ENCODE measurements at places on chromosomes 16 and 17.

DNA sequence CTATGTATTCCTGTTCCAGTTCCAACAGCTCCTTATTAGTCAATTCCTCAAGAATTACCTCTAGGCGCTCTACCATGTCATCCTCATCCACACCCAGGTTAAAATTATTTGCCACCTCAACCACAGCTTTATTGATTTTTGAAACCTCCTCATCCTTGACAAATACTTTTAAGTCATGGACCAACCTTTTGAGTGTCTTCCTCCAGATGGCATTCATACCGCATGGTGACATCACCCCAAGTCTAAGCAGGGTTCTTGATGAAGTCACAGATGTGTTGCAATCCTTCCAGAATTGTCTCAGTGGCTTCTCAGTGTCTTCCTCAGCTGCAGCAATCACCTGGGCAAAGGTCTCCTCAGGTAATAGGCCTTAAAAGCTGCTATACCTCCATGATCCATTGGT lies 40.1 kb downstream of the BCL7C start:
- no peak for DNase-seq

GRCh38 chr16:3173892-3174617 lies 13.9 kb upstream of the OR1F1 start:
- DNase-seq = no peak

GRCh38 chr17:7654832-7655540 lies 4.3 kb downstream of the ATP1B2 start:
- DNase-seq = no peak

DNA sequence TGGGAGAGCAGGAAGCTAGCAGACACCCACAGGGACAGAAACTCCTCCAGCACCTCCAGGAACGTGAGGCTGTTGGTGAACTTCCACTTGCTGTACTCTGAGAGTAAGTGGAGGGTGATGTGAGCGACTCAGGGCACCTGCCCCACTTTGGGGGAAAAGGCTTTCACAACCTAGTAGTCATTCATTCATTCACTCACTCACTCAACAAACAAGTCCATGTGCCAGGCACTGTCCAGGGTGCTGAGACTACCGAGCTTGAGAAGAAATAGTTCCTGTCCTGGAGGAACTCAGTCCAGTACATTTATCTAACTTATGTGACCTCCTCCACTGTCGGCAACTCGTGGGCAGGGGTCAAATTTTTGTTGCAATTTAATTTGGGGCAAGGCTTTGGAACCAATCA lies 26.6 kb downstream of the LGALS9 start:
- no peak for DNase-seq

- DNase-seq = peak; percentile 31
Observed at GRCh38 chr17:40290629-40291280, 3.1 kb downstream of the CDC6 start.

- DNase-seq = no peak
Observed at GRCh38 chr17:7932483-7932891, 481 bp downstream of the CNTROB start.

DNA sequence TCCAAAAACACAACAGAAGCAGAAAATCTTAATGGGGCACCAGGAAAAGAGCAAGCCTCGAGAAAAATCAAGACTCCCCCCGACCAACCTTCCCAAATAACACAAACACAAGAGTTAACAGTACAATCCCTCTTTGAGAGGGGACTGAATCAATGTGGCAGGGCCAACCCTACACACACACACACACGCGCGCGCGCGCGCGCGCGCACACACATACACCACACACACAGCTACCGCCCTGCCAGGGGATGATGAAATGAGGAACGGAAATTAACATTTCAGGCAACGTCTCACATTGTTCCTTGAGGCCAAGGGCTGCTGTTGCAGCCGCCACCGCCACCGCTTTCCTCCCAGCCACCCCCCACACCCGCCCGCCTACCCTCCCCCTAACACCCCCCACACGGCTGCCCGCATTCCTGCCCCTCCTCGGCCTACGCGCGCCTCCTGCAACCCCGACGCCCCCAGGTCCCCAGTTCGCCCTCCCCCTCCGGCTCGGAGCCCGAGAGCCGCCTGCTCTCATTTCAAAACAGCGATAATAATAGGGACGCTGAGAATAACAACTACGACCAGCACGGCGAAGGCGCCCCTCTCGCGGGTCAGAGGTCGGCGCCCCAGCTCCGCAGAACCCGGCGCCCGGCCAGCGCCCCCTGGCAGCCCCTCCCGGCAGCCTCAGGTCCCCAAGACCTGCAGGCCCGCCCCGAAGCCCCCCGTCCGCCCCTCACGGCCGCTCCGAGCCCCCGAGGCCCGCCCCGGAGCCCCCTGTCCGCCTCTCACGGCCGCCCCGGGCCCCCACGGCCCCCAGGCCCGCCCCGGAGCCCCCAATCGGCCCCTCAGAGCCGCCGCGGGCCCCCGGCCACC lies 1.1 kb downstream of the ANKRD11 start:
- DNase-seq = peak; percentile 92

DNA sequence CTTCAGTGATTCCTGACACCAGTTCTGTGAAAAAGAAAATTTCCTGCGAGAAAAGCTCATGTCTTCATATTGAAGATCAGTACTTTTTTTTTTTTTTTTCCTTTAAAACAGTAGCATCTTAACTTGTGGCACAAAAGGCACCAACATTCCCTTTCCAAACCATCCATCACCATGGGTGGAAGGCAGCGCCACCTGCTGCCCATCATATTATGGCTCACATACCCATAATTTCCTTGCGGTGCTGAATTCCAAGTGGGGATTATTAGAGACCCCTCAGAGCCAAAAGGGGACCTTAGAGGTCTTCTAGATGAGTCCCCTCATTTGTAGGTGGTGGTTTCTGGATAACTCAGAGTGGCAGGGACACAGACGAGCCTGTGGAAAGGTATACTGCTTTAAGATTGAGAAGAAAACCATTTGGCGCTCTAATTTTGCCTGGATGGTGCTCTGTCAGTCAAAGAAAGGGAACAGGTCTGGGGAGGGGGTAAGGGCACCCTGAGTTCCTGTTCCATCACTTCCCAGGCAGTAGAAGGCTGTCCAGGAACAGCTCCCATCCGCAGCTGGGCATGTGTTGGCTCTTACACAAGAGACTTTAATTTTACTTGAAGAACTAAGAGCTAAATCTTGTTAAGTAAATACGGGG lies 7.9 kb upstream of the SOST start:
- peak; percentile 36 for DNase-seq

DNA sequence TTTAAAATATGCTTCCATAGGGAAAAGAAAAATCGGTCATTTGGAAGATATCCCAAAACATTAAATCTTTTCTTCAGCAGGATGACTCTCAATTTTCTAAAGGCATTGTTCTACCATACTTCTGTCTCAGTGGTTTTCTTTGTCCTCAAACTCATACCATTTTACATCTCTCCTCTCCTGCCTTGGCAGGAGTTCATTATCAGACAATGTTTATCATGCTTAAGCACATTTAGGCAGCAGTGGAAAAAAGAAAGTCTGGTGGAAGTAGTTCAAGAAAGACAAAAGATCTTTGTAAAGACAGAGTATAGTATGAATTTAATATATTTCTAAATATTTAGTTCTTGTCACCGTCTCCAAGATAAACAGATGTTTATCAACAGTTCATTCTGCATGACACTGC lies 68.2 kb downstream of the CDK12 start:
- DNase-seq = no peak

DNA sequence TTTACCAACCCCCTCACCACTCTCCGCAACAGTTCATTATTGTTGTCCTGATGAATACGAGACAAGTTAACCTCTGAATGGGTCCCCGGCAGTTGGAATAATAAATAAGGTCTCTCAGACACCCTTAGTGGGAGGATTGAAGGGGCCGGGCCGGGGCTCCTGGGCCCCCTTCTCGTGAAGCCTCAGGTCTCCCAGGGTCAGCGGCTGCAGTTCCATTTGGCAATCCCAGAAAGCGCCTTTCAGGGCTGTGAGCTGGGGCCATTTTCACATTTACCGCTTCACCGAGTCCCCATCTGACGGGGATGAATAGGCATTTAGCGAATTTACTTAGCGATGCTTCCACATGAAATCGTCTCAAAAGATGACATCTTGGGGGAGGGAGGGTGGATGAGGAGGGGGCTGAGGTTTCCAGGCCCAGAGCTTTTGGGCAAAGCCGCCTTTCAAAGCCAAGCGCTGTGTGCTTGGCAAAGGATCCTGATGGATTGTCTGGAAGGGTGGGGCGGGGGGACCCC lies 309.8 kb downstream of the XYLT1 start:
- no peak for DNase-seq

- DNase-seq = no peak
Observed at GRCh38 chr17:73588891-73589290, 55.4 kb downstream of the SDK2 start.
